ENCODE measurements at places on chromosomes 1 and 21.

DNA sequence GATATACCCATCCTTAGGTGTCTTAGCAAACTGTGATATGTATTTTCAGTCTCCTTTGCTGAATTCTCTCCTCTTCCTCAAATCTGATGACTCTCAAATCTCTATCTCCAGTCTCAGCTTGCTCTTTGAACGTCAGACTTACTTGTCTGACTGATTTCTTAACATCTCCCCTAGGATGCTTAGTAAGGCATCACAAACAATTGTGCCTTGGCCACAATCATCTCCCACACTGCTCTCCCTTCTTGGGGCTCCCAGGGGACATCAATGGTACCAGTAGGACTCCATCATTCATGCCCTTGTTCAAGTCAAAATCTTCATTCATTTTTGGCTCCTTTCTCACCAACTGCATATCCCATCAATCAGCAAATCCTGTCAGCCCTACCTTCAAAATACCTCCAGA, 42.0 kb downstream of the GNG12 start:
- no peak for DNase-seq

DNA sequence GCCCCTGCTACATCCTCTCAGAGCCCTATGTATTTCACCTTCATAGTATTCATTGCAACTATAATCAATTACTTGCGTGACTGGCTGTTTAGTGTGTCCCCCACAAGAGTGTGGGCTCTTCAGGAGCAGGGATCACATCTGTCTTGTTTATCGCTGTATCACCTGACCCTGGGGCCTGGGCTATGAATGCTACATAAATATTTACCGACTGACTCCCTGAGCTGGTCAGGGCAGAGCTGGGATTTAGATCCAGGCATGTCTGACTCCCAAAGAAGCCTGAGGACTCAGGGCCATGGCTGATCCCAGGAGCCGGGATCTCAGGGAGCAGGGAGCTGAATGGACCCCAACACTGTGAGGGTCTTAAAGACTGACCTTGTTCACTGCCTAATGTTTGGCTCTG, 49.7 kb downstream of the AHDC1 start:
- DNase-seq = no peak

DNA sequence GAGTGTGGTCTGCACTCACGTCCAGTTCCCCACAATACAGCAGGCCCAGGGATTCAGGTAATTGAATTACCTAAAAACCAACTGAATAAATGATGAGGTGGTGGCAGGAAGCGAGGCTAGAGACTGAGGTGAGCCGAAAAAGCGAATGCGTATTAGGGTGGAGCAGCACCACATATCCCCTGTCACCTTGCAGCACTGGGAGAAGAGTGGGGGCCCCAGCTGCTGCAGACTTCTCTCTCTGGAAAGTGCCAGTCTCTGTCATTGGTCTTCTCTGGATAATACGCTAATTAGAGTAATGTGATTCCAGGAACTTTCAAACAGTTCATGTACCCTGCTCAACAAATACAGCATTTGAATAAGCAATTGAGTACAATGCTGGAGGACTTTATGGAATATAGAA, 199.0 kb downstream of the RPS6KC1 start:
- no peak for DNase-seq

GRCh38 chr1:148264374-148265276, 112.5 kb upstream of the NBPF11 start:
- no peak for DNase-seq

- DNase-seq = no peak
Observed at GRCh38 chr1:53951697-53952096, 5.5 kb downstream of the LRRC42 start.

DNA sequence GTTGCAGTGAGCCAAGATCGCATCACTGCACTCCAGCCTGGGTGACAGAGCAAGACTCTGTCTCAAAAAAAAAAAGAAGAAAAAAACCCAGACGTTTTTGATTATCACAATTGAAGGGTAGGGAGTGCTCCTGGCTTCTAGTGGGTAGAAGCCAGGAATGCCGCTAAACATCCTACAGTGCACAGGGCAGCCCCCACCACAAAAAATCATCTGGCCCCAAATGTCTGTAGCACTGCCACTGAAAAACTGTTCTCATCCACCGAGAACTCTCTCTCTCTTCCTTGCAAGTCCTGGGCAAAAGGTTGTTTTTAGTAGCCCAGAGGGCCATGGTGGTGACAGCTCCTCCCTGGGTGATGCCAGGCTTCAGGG, 35.6 kb upstream of the GPR157 start:
- DNase-seq = no peak

Measured in stimulated activated CD8-positive, alpha-beta memory T cell treated with anti-CD3 and anti-CD28 coated beads, Interleukin-4, amount 100 ng/mL, for 1 hour (primary cell).